ENCODE measurements at places on chromosomes 7 and 10.
A peak's percentile ranks its signal among the peaks of the same experiment; 100 is the strongest.

DNA sequence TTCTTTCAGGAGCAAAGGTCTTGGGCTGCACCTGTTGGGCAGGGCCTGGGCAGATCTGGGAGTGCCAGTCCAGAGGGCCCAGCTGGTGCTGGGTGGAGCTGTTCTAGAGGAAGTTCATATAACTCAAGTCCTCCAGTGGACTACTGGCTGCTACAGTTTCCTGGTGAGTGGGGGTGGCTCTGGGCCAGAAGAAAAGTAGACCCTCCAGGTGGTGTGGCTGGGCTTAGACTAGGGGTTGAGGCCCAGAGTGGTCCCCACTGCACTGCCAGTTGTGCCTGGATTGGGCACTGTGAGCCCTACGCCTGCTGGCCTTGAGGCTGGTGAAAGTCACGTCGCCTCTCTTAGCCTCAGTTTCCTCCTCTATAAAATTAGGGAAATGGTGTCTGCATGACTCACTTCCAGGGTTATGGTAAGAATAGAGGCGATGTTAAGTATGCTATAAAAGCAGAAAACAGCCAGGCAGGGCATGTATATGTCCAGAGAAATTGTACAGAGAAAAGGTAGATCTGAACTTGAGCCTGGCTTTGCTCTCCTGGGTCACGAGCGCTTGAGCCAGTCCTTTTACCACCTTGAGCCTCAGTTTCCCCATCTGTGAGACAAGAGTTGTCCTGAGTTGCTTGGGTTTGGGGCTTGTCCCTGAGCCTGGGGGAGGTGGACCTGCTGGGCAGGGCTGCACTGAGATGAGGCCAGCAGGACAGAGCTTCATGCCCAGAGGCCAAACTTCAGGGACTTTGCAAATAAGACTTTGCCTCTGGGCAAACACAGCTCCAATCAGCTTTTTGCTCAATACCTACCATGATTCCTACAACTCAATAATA is 3.8 kb upstream of the CLDN3 start:
- no peak for DNase-seq

DNA sequence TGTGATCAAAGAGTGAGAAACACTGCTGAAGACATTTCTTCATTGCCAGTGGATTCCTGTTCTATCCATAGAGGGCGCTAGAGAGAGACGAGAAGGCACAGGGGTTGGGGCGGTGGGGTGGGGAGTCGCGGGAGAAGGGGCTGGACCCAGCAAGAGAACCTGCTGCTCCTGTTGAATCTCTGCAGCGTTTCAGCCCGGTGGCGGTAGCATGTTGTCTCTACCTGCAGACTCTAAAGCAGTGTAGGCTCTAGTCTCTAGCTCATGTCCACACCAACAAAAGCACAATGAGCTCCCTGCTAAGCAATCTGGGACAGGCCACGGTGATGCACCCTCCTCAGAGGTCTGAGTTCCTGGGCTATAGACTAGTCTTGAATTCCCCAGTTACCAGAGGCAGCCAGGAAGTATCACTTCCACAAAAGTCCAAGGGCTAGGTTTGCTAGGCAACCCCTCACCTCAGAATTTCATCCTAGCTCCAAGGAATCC is 167.7 kb downstream of the DGKB start:
- DNase-seq: no peak

DNA sequence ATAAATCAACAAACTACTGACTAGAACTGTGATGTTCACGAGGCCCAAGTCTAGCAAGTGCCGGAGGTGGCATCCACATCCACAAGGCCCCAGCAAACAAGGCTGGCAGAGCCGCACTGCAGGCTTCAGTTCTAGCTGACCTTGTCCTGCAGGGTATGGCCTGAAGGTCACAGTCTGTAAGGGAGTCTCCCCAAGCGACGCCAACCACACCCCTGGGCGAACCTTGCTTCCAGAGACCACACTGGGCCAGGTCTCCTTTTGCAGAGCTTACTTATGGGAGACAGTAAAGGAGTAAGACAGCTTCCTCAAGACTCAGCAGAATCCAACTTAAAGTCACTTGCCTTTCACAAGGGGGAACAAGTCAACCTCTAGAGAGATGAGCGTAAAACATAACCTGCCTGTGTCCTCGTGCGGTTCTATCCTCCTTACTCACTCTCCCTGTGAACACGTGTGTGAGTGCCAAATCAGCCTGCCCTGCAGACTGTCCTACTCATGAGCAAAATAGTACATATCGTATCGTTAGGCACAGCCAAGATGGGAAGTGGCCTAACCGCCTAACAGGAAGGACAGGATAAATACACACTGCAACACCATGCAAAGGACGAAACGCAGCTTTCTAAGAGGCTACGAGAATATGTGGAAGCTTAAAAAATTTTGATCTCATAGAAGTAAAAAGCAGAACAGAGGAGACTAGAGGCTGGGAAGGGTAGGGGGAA is 22.7 kb downstream of the FAM53B start:
- DNase-seq: no peak

DNA sequence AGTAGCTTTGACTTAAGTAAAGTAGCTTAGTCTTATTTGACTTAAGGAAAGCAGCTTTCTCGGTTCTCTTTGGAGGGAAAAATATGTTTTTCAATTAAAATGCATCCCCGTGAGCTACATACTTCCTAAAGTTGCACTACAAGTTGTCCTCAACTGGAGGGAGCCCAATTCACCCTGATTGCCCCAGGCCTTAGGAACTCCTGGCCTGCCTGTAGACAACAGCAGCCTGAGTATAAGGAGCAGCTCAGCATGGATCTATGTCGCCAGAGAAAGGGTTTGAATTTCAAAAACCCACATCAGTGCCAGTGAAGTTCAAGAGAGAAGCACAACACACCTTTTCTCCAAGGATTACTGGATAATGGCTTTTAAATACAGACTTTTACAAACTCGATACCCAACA is 772.0 kb downstream of the TNS3 start:
- DNase-seq: no peak

DNA sequence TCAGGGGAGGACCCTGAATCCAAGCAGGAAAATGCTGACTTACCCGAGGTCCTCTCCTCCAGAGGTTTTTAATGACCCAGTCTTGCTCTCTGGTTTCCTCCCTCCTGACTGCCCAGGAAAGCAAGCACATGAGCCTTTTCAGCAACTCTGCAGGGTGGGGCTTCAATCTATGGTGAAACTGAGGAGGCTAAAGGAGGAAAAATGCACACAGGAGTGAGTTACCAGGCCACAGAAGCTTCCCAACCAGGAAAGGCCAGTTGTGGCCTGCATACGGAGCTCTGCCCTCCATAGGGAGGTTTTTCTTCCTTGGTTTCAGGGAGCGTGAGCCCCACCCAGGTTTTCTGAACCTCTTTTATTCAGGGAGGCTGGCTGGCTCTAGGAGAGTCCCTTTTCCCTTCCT is 14.1 kb upstream of the DLG5 start:
- DNase-seq: no peak

GRCh38 chr7:1975179-1975578 is 257.6 kb downstream of the MAD1L1 start:
- no peak for DNase-seq

DNA sequence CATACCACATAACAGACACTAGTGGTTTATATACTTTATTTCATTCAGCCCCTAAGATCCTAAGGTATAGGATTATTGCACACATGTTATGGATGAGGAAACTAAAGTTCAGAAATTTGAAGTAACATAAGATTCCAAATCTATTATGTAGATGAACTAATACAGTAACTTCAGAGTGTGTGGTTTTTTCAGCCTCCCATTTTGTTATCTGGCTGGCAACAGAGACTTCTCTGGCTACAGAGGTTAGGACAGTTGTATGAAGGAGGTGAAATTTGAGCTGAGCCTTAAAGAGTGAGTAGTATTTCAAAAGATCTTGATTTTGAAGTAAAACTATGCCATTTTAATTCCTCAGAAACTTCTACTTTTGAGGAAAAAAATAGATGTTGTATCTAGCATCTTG is 125.4 kb downstream of the MAPK8 start:
- no peak for DNase-seq

GRCh38 chr7:5375925-5376324 is 47.7 kb downstream of the TNRC18 start:
- peak; percentile 29 for DNase-seq

DNA sequence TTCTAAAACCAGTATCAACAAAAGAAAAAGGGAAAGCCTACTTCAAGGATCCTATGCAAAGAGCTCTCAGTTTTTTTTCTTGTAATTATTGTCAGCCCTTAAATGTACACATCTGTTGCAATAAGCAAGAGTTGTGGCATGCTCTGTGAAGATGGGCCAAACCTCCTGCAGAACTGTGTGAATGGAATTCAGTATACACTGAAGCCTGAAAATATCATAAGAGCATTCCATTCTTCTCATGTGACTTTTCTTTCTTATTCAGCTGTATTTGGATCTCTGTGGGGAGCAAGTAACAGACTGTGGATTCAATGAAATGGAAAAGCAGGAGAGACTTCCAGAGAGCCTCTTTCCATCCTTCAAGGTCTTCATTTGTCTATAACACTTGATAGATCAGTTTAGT is 130.7 kb downstream of the SAMD9 start:
- no peak for DNase-seq
